Stimulated activated CD4-positive, alpha-beta T cell treated with anti-CD3 and anti-CD28 coated beads, Interleukin-1b, Interleukin-23, amount 100 ng/mL, for 1 hour (primary cell): ENCODE measurements at places on chromosomes 1 and 21.

DNA sequence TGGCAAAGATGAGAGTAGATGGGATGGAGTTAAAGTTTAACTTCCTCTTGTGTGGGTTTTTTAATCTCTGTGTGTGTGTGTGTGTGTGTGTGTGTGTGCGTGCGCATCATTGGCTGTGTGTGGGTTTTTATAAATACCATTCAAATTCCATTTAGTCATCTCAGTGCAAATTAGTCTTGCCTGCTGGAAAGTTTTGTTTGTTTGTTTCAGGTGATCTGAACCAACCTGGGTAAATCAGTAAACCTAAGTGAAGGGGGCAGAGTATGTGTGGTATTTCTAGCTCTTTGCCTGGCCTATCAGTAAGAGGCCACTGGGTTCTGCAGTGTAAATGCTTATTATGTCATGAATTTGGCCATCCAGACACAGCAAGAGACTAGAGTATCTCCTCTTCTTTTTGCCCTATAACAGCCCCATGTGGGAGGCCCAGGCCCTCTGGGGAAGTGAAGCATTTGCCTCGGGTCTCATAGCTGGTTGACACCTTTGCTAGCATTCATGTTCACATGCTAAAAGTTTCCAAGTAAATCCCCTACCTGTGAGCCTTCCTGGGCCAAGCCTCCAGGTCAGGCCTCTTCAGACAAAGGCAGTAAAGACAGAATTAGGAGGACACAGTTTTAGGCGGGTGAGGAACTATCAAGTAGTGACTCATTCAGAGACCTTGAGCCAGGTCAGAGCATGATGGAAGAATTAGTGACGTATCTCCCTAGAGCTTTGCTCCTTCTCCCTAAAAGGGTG is 14.7 kb downstream of the INTS3 start:
- no peak for DNase-seq

DNA sequence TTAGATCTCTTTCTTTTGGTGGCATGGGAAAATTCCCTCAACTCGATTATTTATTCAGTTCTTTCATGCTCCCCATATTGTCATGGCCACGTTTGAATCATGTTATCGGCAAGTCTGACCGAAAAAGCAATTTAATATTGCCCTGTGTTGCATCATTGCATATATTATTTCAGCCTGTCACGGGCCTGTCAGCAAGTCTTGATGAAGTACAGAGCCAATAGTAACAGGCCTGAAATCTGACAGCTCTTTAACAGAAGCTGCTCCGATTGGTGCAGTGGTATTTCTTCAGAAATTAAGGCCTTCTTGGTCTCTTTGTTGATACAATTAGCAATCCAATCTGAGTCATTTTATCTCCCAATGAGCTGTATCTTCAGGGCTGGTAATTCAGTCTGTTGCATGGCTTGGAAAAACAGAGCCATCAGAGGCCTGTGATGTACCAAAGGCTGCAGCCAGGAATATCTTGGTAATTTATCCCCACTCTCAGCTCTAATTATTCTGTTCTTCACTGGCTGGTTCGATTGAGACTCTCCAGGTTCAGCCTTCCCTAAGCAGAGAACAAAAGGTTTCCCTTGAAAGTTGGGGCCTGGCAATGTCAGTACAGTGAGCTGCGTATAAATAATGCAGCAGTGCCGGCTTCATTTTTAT is 149.5 kb downstream of the FGGY start:
- no peak for DNase-seq

DNA sequence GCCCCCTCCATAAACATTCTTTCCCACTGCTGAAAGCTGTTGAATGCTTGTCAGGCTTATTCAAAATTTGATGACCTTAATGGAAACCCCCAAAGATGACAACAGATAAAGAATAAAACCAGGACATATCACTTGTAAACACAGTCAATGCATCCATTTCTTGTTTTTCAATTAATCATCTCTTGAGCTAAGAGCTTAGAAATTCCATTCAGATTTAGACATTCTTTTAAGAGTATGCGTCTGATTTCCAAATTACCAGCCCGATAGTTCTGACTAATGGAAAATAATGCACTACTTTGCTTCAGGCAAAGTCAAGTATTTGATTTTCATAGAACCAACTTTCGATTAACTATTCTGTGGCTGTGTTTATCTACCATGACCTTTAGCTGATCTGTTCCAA is 100.6 kb upstream of the RUNX1 start:
- DNase-seq: no peak

DNA sequence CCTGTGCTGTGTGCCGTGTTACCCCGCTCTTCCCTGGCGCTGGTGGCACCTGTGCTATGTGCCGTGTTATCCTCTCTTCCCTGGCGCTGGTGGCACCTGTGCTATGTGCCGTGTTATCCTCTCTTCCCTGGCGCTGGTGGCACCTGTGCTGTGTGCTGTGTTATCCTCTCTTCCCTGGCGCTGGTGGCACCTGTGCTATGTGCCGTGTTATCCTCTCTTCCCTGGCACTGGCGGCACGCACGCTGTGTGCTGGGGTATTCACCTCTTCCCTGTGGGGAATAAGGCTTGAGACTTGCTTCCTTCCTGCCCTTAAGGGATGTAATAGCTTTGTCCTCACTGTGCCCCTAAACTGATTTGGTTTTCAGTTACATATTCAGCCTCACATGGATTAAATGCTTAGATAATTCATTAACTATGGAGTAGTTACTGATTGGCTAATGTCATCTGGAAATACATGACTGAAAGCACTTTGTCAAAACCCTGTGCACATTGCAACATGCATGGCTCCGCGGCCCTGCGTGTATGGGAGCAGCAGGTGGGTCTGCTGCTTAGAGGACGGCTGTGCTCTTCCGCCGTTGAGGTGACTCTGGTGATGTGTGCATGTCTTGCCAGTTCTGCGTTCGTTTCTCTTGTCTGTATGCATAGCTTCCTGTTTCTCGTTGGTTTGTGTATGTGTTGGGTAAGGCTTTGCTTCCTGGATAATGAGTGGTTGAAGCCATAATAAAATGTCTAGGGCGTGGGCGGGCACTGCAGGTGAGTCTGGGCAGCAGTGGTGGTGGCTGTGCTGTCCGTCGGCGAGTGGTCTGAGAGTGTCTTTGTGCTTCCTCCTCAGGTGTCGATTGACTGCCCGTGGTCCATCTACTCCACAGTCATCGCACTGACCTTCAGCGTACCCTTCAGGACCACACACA is 17.9 kb upstream of the PWP2 start:
- DNase-seq: no peak

GRCh38 chr1:204207136-204207616 is 6.6 kb downstream of the GOLT1A start:
- DNase-seq: peak; percentile 64

DNA sequence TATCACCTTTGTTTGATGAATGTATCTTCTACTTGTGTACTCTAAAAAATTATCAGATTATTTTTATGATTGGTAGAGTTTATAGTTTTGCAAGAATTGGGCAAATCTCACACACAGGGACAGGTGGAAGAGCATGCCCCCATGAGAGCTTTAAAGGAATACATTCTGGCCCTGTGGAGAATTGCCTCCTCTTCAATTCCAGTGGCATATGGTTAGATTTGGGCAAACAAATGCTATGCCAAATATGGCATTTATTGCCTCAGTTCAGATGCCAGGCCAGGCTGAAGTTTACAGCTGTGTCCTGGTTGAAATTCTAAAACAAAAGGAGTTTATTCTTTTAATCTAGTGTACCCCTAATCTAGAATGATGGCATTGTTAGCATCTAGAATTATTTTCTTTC is 162.4 kb upstream of the CACYBP start:
- no peak for DNase-seq

DNA sequence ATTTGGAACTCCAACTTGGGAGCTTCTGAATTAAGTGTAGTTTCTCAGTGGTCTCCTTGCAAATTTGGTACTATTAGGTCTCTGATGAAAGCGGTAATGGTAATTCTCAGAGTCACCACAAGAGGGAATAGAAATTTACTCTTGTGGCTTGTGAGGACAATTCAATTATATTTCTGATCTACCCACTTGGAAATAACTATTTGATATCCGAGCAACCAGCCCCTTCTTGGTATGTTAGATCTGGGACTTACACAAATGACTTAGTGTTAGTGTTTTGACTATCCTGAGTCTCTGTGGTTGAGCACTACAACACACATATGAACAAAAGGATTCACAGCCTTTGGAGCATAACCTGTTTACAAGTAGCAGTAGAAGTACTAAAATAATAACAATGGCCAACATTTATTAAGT is 68.1 kb downstream of the RPS6KA1 start:
- no peak for DNase-seq

- no peak for DNase-seq
These were observed 7.3 kb upstream of the IL10 start for GRCh38 chr1:206779638-206780037.

- DNase-seq: no peak
These were observed 134.5 kb downstream of the SMYD3 start for GRCh38 chr1:246372559-246372958.

DNA sequence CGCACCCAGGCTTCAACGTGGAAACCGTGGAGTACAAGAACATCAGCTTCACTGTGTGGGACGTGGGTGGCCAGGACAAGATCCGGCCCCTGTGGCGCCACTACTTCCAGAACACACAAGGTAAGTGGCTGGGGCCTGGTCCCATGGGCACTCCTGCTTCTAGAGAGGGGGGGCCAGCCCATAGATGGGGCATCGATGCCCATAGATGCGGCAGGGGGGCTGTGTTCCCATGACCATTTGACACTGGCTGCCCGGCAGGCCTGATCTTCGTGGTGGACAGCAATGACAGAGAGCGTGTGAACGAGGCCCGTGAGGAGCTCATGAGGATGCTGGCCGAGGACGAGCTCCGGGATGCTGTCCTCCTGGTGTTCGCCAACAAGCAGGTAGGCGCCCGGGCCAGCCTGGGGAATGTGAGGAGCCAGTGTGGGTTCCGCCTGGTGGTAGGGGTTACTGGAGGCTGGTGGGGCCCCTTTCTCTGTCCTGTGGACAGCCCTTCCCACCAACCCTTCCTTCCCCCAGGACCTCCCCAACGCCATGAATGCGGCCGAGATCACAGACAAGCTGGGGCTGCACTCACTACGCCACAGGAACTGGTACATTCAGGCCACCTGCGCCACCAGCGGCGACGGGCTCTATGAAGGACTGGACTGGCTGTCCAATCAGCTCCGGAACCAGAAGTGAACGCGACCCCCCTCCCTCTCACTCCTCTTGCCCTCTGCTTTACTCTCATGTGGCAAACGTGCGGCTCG is 5.6 kb downstream of the C1orf35 start:
- DNase-seq: no peak

DNA sequence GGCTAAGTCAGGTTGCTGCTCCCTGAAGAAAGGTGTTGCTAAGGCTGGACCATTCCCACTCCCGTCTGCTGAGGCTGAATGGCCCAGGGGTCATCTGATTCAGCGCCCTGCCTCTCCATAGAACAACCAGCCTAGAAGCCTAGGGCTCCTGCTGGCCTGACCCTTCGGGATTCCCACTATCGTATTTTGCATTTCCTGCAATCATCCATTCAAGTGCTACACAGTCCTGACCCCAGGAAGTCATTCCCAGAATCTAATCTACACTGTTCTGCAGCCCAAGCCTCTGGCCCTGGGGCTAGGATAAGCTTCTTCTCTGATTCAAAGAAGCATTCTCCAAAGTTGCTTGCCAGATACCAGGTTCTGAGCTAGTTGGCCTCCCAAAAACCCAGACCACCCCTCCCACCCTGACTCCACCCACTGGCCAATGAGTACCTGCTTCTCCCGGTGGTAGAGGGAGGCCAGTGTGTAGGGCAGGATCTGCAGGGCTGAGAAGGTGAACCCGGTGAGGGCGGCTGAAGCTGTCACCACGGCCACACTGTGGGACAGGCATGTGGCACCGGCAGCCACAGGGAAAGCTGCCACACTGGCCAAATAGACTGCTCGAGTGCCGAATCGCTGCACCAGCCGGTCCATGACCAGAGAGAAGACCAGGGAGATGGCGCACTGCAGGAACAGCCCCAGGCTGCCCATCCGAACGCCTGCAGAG is 18.7 kb downstream of the SLC45A3 start:
- DNase-seq: no peak

- no peak for DNase-seq
These were observed 75.0 kb downstream of the CD46 start for GRCh38 chr1:207826557-207827487.

- DNase-seq: no peak
These were observed 1.9 kb upstream of the ZFYVE9 start for GRCh38 chr1:52139817-52140540.

- no peak for DNase-seq
These were observed 678 bp downstream of the MCM3AP start for GRCh38 chr21:46284733-46285132.

DNA sequence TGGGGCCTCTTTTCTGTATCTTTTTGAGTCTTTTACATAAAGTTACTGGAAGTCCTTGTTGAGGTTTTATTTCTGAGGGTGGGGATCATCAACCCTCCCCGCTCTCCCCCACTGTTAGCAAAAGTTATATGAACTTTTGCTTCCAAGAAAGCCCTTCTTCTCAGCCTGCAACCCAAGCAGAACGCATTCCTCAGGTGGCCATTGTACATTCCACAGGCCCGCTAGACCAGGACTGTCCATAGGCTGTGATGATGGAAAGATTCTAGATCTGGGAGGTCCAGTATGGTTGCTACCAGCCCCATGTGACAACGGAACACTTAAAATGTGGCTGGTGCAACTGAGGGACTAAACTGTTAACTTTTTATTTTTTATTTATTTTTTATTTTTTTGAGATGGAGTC is 11.8 kb upstream of the YBX1 start:
- DNase-seq: no peak

DNA sequence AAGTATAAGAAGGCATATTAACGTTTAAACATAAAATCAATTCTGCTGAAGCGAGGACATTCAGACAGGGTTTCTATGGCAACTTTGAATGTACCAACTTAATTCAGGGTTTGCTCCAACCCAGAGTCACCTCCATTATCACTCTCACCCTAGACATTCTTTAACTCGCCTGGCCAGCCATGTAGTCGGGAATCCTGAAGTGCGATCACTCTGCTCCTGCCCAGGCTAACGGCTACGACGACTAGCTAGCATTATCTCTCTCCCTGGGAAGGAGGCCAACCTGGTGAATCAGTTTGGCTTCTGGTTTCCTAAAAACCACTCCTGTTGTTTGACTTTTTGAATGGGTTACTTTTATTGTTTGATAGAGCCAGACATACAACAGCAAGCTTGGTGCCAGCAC is 38.9 kb upstream of the ZBTB18 start:
- no peak for DNase-seq

DNA sequence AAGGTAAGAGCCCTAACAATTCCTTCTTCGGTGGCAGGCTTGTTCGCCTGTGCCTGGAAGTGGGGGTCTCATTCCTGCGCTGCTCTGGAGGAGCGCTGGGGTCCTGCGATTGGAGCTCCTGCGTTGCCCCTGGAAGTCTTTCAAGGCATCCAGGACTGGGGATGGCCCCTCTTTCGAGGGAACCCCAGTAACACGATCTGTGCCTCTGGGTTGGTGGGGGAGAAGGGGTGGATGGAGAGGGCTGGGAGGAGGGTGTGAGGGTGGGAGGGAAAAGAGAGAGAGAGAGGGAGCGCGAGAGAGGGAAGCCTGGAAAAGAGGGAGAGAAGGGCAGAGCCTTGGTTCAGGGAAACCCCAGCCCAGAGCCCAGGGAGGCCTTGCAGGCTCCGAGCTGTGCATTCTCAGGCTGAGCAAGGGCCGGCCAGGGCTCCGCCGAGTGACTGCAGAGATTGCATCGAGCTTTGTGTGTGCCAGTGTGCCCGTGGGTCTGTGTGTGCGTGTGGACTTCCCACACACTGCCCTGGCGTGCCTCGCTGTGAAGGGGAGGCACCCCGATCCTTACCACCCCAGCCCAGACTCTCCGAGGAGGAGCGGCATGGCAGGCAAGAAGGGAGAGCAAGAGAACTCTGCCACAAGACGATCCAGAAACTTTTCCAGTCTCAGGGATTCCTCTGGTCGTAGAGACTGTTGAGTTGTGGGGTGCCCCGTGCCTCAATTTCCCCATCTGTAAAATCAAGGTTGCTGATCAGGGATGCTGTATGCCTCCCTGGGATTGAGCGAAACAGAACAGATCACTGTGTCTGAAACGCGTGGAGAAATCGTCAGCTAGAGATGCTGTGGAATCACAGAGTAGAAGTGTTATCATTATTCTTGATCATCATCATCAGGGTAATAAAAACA is 619 bp downstream of the BCL9 start:
- DNase-seq: no peak
